ENCODE measurements at places on chromosomes 16 and 17.

- DNase-seq: no peak
Measured at GRCh38 chr16:51125992-51126391, 25.1 kb downstream of the SALL1 start.

GRCh38 chr16:75965504-75966374 lies 239.4 kb upstream of the CPHXL start:
- DNase-seq: no peak

DNA sequence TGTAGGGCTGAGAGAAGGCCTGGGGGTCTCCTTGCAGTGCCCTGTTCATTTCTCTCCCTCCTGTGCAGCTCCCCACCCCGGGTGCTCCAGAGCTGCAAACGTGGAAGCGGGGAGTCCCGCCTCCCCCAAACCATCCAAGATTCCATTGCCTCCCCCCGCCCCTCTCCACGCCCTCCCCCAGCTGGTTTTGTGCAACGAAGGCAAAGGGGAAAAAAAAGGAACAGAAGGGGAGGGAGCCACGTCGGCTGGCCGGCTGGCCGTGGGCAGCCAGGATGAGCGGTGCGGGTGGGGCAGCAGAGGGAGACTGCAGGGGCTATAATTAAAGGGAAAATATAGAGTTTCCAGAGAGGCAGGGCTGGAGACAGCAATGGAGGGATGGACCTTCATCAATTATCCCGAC lies 1.7 kb upstream of the COL1A1 start:
- no peak for DNase-seq

DNA sequence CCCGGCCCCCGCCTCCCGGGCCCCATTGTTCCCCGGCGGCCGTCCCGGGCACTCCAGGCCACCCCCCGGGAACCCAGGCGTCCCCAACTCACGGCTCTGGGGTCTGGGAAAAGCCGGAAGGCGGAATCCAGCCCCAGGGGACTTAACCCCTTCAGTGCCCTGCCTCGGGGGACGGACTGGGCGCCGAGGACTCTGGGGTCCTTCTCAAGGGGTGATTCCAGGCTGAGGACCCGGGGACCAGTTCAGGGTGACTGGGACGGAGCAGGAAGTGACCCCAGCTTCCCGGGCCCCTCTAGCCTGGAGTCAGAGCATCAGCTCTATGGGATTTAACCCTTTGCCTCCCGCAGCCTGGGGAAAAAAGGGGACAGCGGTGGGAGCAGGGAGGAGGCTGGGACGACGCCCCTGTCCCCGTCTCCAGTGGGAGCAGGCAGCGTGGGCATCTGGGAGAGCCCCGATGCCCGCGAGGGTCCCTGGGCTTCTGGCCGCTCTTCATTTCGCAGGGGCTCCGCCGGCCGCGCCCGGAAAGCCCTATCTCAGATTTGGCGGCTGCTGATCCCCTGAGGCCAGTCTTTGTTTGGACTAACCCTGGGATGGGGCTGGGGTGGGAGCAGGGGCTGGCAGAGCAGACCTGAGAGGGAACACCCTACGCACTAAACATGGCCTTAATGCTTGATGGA lies at the start of gene ZNF629:
TSS of gene ZNF629 (minus strand) at position 270 of the 677 bp plus-strand sequence. CDS start 2,723 bp downstream, outside the sequence.
- DNase-seq: no peak

DNA sequence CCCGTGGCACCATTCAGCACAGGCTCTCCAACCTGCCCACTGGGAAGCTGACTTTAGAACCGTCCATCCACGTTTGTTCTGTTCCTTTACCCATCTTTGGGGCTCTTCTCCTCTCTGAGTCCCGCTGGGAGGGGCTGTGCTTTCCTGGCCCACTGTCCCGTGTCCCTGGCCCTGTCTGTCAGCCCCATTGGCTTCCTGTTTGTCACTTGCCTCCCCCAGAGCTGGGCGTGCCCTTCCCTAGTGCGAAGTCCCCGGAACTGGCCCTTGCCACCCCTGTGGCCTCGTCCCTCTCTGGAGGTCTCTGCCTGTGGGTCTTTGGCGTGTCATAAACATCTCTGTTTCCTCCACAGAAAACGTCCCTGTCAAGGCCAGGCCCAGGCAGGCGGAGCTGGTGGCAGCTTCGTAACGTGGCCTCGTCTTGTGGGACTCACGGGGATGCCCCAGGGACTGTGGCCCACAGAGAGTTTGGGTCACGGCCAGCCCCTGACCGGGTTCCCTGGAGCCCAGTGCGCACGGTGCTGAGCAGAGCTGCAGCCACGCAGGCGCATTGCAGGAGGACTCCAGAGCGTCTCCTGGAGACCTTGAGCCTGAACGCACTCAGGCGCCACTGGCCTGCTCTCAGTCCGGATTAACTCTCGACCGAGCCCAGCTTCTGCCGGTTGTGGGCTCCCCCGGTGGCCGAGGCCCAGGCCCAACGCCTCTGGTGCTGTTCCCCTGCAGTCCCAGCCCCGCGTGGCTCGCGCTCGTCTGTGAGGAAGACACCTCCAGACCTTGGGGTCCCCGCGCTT lies 7.3 kb downstream of the CHMP6 start:
- no peak for DNase-seq

DNA sequence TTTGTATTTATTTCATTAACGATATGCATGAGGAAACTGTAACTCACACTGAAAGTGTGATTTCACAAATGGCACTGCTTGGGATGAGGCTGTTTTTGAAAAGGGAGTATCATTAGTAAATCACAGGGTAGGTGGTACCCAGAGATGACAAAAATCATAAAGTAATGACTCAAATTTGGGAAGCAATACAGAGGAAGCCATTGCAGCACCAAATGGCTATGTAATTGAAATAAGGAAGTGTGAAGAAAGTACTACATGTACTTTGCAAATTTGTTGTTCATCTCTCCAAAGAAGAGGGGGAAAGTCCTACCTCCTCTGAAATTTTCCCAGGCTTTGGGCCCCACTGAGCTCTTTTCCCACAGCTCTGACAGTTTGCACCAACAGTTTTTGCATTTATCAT lies 12.3 kb upstream of the ABCC12 start:
- DNase-seq: no peak

DNA sequence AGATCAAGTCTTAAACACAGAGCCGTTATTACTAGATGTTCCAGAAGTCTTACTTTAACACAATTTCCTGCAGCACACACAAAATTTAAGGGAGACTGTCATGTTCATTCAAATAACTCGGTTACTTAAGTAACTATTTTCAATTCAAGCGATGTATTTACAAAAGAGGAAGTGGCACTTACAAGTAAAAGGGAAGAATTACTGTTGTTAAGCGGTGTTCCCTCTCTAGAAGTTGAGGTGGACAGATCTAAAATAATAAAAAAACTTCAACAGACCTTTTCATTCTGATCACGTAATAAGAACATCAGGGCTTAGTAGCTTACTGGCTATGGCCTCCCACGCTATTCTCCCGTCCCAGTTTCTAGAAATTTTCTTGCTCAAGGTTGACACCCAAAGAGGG lies 26.2 kb upstream of the TXNDC11 start:
- DNase-seq: no peak

- no peak for DNase-seq
Measured at GRCh38 chr16:14492614-14493013, 137.4 kb downstream of the PARN start.

DNA sequence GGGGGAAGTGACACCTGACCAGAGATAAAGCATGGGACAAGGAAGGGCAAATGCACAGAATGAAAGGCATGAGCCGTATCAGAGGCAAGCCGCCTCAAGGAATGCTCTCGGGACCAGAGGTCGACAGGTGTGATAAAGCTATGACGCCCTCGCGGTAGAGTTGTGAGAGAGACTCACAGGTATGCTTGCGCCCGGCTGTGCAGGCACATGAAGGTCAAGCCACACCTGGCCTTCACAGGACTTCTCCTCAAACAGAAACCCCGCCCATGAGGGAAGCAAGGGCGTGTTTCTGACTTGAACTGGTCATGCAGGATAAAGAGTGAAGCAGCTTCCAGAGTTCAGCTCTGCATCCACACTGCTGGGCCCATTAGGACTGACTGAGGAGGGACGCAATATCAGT lies 7.8 kb downstream of the NCBP3 start:
- DNase-seq: peak; percentile 55

DNA sequence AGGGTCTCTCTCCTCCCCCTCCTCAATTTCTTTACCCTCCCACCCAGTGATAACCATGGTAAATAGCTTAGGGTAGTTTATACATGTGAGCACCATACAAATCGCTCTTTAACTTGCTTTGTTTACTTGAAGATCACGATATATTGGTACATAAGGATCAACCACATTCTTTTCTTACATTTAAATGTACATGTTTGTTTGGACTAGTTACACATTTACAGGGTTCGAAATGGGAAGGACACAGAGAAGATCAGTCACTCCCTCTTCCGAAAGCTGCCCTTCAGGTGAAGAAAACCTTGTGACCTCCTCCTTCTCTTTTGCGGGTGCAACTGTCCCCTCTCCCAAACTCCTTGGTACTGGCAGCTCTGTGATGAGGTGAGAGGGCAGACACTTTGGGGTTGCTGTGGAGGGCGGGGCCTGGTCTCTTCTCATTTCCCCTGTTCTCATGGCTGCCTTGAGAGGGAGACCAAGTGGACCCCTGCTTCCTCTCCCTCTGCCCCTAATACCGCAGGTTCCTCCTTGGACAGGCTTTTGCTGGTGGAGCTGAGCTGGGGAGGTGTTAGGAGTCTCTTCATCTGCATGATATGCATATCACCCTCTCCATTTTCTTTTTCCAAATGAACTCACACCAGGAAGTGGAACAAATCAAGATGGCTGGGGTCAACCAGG lies 4.7 kb upstream of the PIK3R6 start:
- DNase-seq: no peak

DNA sequence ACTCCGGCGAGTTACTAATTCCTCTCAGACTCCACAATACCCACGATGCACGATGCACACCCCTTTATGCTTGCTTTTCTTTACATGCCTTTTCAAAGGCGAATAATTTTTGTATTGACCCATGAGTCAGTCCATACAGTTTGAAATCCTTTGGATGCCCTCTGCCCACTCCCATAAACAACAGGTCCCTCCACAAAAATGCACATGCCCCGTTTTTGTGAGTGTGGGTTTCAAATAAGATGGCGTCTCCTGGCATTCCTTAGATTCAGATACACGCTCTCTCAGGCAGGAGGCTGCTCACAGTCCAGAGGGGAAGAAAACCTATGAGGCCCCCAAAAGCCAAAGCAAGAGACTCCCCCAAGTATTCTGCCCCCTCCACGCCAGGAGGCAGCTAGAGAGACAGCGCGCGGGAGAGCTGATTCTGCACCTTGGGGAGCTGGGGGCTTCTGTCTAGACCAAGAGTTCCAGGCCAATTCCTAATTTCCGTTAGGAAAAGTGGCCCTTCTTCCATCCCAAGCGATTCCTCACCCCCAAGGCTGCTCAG lies 19.6 kb upstream of the HOXB9 start:
- DNase-seq: no peak

Measured in LNCaP clone FGC (cell line).